ENCODE measurements at places on chromosomes 2 and 18.
A peak's percentile ranks its signal among the peaks of the same experiment; 100 is the strongest.

- no peak for DNase-seq
Observed at GRCh38 chr2:143148757-143149156, 19.5 kb downstream of the ARHGAP15 start.

DNA sequence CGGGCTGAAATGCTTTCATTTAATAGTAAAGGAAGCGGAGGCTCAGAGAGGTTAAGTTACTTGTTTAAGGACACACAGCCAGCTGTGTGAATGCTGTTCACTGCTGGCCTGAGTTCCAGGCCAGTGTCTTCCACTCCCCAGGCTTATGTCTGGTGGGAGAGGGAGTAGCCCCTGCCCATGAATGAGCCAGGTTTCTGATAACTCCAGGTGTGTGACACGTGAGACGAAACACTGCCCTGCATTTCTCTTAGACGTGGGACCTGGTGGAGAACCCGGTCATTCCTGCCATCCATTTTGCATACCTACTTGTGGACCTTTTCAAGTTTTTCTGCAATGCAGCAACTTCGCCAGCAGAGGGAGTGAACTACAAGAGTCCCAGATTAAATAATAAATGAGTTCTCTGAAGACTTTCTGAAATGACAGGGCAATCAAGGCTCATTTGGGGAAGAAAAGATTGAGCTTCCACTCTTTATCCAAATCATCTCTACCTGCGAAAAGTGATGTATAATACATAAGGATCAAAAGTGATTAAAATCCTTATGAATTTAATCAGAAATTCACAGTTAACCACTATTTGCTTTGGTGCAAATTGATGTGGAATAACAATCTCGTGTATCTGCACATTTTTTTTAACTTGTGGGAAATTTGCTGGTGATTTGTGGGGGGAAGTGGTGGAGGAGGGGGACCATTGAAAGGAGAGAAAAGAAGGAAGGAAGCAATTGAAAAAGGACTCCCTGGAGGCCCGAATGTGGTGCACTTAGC, 79.4 kb upstream of the ASB18 start:
- DNase-seq, result peak; percentile 55

DNA sequence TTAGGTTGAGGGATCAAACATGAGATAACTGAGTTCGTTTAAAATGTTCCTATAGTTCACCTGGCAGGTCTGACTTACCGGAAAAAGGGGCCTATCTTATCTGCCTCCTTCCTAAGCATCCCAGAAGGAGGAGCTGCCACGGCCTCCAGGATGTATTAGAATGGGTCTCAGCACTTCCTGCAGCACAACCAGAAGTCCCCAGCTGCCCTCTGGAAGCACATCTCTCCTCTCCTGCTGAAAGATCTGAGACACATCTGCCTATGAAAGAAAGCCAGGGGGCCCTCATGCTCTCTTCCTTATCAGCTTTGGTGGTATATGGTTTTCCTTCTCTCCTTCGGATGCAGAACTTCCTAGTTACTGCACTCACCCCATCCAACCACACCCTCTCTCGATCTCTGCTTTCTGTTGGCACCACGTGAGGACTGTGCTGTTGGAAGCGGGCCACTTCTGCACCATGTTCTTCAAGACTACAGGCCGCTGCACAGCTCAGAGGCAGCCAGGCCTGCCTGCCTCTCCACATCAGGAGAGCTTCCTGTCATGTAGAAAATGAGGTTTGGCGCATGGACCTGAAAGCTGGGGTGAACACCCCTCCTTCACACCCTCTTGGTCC, 6.5 kb downstream of the IGFBP5 start:
- DNase-seq, result no peak

GRCh38 chr2:69244882-69245281, 142.1 kb downstream of the GFPT1 start:
- DNase-seq, result no peak

GRCh38 chr2:65142515-65142914, 12.6 kb upstream of the RAB1A start:
- no peak for DNase-seq

- no peak for DNase-seq
Observed at GRCh38 chr18:59068276-59069071, 71.2 kb upstream of the SEC11C start.

- no peak for DNase-seq
Observed at GRCh38 chr18:61589053-61589723, 256.0 kb downstream of the CDH20 start.

DNA sequence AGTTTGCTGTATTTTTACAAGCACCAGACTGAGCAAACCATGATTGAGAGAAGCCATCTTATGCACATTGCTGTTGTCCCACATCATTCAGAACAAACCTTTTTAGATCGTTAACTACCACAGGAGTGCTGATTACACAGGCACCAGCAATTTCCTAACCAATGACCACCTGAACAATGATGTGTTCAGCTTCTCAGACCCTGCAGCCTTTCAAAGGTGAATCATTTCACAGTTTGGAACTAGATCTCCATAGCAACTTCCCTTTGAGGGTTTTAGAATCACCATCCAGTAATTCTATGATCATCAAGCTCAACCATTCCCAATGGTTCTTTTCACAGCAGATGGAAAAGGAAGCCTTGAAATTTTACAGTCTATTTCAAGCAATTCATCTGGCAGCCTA, 71.4 kb downstream of the OLA1 start:
- no peak for DNase-seq

Measured in CD4-positive, alpha-beta memory T cell (primary cell).